ENCODE measurements at places on chromosomes 11 and 22.

DNA sequence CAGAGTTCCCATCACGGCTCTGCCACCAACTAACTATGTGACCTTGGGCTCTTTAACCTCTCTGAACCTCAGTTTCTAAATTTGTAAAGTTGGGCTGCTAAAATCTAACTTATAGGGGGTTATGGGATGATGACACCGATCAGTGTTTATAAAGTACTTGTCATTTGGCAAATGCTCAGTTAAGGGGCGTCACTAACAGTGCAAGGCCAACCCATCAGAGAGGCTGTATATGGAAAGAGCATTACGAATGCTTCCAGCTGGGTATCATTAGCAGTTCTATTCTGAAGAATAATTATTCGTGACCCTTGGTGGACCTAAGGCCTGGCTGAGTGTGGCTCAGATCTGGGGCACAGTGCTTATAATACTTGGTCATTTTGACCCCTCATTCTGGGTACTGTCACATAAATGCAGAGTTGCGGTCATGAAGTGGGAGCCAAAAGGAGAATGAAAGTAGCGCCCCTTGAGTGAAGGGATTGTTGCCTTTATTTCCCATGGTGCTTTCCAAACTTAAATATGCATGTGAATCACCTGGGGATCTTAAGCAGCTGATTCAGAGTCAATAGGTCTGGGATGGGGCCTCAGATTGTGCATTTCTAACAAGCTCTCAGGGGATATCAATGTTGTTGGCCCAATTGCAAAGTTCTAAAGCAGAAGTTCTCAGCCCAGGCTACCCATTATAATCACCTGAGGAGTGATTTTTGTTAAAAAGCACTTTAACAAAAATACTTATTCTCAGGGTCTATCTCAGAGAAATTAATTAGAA, 115.8 kb downstream of the CSNK2A3 start:
- DNase-seq, result no peak

DNA sequence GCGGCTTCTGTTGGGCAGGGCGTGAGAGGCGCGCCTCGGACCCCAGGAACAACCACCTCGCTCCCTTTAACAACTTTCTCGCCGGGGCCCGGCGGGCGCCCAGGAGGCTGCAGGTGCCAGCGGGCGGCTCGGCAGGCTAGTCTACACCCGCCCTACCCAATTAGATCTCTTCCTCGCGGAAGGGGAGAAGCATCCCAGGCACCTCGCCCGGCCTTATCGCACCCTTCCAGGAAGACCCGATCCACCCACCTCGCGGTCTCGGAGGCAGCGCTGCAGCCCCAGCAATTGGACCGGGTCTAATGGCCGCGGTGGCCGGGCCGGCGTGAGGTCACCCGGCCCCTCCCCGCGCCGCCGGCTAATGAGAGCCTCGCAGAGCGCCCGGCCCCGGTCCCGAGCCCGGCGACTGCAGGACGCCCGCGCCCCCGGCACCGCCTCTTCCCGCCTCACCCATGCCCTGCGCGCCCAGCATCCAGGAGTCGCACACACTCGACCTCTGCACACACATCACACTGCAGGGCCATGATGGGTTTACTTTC, at the start of gene PLAAT3:
TSS of gene PLAAT3 (minus strand) at position 298 of the 536 bp plus-strand sequence. CDS start 419 bp downstream, outside the sequence.
- no peak for DNase-seq

DNA sequence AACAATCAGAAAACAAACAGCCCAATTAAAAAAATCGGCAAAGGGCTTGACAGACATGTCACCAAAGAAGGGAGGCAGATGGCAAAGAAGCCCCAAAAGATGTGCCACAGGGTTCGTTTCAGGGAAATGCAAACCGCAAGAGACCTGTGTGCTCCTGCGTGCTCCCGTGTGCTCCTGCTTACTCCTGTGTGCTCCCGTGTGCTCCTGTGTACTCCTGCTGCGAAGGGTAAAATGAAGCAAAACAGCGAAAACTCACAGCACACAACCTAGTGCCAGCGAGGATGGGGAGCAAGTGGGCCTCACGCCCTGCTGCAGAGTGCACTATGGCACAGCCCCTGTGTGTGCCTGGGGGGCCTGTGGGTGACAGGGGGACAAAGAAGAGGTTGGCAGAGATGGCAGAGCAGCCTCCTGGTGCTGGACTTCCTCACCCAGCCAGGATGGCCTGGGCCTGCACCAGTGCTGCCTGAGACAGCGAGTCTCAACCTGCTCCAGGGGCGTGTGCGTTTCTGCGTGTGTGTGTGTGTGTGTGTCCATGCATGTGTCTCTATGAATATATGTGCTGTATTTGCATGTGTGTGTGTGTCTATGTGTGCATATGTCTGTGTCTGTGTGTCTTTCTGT, 14.0 kb downstream of the ASCL2 start:
- DNase-seq, result no peak

DNA sequence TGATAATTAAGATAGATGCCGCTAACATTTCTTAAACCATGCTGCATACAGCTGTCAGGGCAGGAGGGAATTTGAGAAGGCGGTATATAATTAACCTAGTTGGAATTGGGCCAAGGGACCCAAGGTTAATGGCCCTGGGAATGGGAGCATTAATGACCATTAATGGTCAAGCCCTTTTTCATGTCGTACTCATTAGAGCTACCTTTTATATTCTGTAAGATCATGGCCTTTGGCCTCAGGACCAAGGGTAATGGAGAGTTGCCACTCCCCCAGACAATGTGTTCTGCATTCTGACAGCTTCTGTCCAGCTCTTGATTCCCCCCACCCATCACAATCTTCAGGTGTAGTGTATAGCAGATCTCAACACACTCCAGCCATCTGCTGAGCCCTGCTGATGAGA, 111.6 kb downstream of the NTM start:
- DNase-seq, result no peak
